ENCODE measurements at places on chromosomes 12 and 14. TPM values are rescaled to one million over a fixed set of nuclear protein-coding genes. Genes with fewer than 3 reads are reported as not detected.

GRCh38 chr12:117590999-117591398 lies 229.6 kb upstream of the NOS1 start:
- DNase-seq = no peak

CCDC198 gene
- total RNA-seq = not detected

SYNDIG1L gene
- total RNA-seq = 0.11 TPM

DNA sequence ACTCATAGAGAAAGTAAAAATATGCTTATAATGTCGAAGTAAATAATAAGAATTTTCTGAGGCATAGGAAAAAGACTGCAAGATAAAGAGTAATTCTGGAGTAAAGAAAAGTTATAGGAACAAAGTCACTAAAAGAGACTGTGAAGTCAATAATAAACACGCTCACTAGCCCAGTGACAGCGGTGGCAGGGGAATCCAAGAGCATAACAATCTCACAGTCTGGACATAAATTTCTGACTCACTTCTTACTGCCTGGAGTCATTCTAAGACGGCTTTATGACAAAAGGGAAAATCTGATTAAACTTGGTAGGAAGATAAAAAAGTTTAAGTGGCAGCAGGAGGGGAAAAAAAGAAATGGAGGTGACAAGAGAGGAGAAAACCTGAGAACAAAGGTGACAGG lies 56.4 kb upstream of the GRIP1 start:
- DNase-seq = no peak

DNA sequence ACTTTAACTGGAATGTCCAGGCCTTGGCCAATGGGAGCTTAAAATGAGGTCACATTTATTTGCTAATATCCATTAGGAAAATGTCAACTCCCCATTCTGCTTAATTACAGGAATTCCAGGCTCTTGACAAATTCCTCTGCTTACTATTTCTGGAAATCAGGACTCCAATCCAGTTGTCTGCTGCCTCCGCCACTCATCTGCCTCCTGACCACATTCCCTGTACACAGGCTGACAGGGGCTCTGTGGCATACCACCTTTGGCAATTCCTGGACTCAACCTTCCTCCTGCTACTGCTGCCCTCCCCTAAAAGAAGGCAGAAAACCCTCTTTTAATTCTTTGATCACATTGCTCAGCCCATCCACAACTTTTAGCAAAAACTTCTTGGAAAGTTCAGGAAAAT lies 37.9 kb downstream of the KICS2 start:
- DNase-seq = no peak

RPL10L gene
- not detected for total RNA-seq

DNA sequence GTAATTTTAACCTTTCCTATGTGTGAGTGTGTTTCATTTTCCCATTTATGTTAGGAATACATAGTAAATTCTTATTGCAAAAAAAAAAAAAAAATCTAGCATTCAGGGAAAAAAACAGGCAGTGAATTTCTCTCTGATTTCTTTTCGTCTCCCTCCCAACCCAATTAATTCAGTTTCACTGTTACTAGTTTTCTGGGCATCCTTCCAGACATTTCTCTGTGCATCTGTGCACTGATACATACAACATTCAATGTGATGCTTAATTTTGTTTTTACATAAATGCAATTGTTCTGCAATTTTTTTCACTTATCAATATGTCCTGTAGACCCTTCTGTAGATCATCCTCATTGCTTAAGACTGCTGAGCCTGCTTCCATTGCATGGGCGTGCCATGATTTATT lies 694.3 kb upstream of the TBX3 start:
- no peak for DNase-seq

Data from left ventricle myocardium inferior (tissue), 1 donor.